ENCODE measurements at places on chromosomes 2 and 18.

DNA sequence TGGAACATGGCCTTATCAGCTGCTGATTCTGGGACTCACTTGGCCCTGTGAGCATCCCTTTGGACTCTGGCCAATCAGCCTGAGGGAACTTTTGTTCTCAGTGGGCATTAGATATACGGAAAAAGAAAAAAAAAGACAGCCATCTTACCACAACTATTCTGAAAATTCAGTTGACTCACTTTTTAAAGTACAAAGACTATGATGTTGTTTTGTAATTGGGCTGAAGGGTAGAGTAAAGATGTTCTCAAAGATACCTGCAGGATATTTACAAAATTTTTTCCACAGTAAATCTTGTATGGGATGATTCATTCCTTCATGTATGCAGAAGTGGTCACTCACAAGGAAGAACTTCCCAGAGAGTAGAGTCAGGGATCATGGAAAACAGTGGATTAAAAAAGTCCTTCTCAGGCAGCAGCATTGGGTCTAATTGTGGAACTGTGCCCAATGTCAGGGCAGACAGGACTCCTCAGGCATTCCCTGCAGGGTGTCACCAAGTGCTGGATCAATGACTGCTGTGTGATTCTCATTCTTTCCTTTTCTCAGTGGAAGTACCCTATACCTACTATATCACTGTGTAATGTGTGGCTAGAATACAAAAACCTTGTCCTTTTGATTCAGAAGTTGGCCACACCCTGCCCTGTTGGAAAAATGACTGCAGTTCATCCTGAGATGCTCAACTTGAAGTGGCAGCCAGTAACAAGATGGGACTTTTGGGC, 35.4 kb downstream of the SULT1C4 start:
- DNase-seq: peak; percentile 52

DNA sequence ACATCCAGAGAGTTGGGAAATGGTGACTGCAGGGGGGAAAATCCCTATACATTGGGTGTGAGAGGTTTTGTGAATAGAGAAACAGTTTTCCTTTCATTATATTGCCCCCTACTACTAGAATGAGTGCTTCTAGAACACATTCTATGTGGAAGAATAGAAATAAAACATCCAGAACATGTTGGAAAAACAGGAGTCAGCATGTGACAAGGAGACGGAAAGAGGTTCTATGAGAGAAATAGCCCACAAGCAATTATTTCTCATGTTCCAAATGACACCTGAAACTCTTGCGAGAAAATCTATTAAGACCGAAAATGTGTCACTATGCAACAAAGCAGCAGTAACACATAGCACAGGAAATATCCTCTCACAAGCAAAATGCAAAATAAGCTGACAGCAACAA, 202.7 kb upstream of the SPOPL start:
- DNase-seq: no peak

- DNase-seq: no peak
Observed at GRCh38 chr2:68775272-68775842, 40.7 kb downstream of the ARHGAP25 start.

DNA sequence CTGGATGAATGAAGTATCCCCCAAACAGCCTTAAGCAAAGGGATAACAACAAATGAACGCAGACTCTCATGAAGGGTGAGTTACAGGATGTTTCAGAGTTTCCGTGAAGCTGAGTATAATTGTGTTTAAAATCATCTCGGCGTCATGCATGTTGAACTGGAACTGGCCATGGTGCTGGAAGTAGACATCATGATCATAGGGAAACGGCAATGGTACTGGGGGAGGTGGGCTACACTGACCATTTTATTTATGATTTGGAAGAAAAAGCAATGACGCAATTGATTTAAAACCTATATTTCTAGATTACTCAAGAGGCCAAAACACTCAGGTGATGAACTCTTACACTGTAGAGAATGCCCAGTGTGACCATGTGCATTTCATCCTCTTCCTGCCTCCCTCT, 387.9 kb upstream of the MYT1L start:
- DNase-seq: no peak

DNA sequence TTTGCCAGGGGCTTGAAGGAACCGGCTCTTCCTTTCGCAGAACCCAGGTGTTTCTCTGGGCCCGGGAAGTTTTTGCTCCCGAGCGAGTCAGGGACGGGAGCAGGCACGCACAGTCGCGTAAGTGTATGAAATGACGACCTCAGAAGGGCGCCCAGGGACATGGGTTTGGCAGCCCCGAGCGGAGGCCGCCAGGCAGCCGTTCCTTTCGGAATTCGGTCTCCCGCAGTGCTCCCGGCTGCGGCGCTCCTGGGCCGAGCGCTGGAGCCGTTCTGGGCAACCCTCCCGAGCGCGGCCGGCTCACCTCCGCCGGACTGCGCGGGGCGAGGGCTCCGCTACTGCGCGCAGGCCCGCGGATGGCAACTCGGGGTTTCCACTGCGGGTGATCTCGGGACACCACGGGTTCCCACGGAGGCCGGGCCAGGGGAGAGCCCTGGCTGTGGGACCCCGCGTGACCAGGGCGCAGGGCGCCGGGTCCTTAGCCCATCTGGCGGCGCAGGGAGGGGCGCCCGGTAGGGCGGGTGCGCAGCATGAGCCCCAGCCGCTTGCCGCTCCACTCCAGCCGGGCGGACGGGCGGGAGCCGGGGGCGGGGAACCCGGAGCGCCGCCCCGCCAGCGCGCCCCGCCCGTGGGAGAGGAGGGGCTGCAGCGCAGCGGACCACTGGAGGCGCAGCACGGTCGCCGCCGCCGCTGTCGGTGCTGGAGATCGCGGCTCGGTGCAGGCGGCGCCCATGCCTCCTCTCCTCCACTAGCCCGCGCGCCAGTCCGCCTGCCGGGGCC, at the start of gene OSBPL6:
OSBPL6 (plus strand) TSS at position 690 of the 777 bp plus-strand sequence. CDS start 111,673 bp downstream, outside the sequence.
- DNase-seq: peak; percentile 95

DNA sequence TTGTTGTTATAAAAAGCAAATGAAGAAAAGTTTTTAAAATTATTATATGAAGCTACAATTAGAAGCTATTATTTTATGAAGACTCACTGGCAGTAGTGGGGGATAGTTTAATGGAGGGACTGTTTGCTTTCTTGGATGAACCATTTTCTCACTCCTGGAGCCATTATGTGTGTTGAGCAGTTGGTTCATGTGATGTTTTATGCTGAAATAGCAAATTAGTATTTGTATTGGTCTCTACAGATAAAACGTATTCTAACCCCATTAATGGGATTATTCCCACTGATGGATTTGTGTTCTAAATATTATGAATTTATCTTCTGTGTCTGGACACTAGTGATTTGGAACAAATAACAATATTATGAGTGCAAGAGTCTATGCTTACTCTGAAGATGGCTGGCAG, 507.5 kb upstream of the FSHR start:
- DNase-seq: no peak

Data from AG08396 (cell line).